ENCODE measurements at places on chromosomes 2 and 18. TPM values are rescaled to one million over a fixed set of nuclear protein-coding genes. Genes with fewer than 3 reads are reported as not detected.

- DNase-seq, result no peak
Measured at GRCh38 chr18:3648641-3649040, 198.7 kb downstream of the TGIF1 start.

DNA sequence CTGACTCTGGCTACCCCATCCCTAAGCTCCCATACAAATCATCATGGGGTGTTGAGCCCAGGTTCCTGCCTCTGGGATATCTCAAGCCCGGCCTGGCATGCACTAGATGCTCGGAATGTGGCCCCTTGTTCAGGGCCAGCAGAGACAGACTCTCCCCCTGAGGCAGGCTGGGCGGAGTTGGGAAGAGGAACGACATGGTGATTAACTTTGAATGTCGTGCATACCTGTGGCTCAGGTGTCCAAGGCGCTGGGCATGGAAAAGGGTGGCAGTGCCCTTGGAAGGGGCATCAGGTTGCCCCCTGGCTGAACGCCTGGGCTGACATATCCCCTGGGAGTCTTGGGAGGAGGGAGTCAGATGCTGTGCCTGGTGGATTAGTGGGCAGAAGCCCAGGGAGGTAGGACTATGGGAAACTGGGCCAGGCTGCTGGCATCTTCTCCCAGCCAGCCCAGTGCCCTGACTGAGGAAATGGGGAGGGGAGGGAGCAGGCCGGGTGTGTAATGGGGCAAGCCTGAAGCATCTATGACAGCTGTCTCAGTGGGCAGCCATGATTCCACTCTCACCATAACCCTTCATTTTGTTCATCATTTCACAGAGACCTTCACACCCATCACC, 57.8 kb upstream of the OTOF start:
- no peak for DNase-seq

- DNase-seq, result no peak
Measured at GRCh38 chr18:70370762-70371733, 82.2 kb downstream of the SOCS6 start.

DNA sequence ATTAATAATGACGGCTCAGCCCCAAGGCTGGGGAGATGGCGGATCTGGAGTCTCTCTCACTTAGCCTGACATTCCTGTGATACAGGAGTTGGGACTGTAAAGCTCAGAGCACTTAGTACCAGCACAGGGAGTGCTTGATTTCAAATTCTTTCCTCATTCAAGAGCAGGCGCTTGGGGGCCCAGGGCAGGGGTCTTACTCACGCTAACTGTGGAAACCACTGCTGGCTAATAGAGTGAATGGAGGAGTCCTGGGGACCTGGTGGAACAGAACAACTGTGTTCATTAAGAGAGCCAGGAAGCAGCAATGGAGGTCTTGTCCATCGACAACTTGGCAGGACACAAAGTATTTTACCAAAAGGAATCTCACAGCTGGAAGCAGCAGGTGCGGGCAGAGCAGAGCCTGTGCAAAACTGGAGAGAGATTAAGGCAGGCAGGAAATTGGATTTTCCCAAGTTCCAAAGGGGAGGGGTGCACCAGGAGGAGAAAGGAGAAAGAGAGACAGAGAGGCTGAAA, 358.9 kb downstream of the TNS1 start:
- no peak for DNase-seq

GRCh38 chr18:31487246-31488015, 10.5 kb upstream of the DSG2 start:
- no peak for DNase-seq

- DNase-seq, result no peak
Measured at GRCh38 chr2:206415618-206416243, 27.6 kb upstream of the ADAM23 start.

DNA sequence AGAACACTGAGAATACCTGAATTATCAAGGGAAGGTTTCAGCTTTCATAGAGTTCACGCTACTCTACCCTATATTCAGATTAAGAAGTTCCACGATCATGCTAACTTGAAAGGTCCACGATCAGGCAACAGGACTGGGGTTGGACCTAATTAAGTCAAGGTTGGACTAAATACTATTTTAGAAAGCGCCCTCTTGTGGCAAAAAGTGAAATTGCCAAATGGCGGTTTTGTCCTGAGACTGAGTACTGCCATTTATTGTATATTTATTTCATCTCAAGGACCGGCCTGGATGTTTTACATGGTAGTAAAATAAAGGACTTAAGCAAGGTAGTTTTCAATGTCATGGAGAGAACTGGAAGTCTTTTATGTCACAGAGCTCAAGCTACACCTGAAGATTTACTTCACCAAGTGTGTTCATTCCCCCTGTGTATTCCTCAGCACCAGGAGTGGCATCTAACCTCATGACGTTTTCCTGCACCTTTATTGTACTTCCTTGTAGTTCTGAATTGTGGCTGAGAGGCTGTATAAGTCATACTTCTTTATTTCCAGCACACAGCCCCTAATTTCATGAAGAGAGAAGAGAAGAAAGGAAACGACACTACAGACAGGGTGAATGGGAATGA, 56.8 kb downstream of the SRD5A2 start:
- peak; percentile 34 for DNase-seq

DNA sequence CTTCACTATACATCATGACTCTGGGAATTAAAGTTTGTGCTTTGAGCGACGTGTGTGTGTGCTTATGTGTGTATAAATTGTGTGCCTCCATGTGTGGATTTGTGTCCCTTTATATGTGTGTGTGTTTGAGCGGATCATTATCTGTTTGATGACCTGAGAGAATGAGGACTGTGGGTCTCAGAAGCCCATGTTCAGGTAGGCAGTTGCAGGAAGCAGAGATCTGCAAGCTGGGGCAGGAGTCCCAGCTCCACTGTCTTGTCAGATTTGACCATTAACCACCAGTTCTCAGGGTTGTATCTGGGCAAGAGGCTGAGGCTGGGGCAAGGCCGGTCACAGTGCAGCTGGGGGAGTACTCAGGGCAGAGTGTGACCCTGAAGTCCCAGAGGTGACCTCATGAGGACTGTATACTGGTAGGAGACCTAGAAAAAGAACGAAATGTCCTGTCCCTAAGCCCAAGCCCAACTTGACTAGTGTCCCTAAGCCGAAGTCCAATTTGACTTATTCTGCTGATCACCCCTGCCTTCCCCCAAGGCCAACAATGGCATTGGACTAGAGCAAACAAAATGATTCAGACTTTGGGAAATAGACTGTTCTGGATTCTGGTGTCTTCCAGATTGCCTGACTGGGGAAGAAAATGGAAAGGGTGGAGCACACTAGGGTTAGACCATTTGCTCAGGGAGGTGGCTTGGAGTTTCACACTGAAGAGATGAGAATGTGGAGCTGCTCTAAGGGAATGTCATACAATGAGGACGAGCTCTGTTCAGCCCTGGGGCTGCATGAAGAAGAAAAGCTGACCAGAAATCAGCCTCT, 28.1 kb downstream of the RHOB start:
- no peak for DNase-seq

GRCh38 chr2:9918275-9918674, 33.2 kb upstream of the GRHL1 start:
- no peak for DNase-seq

GRCh38 chr18:67218556-67218955, 298.0 kb downstream of the DSEL start:
- DNase-seq, result no peak

DNA sequence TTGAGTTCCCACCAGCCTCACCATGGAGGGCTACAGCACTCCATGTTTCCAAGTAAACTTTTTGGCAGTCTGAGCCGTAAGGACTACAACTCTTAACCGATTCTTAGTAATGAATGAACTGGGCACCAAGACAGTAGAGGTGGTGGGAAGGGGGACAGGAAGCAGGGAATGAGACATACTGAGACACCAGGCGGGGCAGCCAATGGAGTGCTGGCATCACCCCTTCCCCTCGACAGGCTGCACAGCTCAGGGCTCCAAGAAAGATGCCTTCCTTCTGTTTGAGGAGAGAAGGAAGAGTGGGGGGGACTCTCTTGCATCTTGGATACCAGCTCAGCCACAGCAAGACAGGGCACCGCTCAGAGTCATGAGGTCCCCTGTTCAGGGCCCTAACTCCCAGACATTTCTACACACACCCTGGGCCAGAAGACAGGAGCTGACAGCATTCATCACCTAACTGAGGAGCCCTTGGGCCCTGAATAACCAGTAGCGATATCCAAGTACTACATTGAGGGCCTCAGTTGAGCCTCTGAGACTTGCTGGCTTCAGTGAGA, 45.2 kb downstream of the USP34 start:
- DNase-seq, result no peak

- no peak for DNase-seq
Measured at GRCh38 chr2:234038076-234038802, 12.3 kb upstream of the SPP2 start.

GRCh38 chr2:151388011-151388410, 21.7 kb upstream of the RIF1 start:
- no peak for DNase-seq

DNA sequence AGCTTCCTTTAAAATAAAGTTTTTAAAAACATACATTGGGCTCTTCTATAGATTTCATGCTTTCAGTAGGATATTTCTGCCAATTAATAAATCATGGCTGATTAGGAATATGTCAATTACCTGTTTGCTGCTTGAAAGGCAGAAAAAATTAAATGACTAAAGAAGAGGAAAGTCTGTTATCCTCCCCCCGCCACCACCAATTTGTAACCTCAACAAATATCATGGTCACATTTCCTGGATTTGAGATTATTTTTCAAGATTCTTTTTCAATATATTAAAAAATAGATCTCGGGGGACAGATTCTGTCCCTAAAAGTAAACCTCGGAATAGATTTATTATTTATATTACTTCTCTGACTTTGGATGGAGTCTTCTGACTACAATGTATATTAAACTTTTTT, 125.9 kb downstream of the ARHGAP15 start:
- DNase-seq, result no peak

DNA sequence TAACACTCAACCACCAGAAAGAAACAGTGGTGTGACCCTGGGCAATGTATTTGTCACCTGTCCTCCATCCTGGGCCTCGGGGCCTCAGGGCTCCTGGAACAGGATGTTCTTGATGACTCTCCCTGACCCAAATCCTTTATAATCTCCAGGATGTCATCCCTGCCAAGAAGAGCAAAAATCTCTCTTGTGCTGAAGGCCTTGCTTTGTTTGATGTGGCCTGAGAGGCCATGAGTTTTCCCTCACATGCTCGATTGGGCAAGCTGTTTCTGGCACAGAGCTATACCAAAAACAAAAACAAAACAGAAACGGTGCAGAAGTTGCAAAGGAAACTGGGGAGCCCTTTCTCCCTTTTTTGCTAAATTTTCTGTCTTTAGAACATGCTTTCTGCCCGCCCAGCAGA, 35.7 kb upstream of the ST3GAL5 start:
- DNase-seq, result no peak

GRCh38 chr2:70748002-70748784, 19.8 kb downstream of the ADD2 start:
- DNase-seq, result no peak

GRCh38 chr2:197028633-197029032, 102.1 kb upstream of the PGAP1 start:
- DNase-seq, result no peak

DNA sequence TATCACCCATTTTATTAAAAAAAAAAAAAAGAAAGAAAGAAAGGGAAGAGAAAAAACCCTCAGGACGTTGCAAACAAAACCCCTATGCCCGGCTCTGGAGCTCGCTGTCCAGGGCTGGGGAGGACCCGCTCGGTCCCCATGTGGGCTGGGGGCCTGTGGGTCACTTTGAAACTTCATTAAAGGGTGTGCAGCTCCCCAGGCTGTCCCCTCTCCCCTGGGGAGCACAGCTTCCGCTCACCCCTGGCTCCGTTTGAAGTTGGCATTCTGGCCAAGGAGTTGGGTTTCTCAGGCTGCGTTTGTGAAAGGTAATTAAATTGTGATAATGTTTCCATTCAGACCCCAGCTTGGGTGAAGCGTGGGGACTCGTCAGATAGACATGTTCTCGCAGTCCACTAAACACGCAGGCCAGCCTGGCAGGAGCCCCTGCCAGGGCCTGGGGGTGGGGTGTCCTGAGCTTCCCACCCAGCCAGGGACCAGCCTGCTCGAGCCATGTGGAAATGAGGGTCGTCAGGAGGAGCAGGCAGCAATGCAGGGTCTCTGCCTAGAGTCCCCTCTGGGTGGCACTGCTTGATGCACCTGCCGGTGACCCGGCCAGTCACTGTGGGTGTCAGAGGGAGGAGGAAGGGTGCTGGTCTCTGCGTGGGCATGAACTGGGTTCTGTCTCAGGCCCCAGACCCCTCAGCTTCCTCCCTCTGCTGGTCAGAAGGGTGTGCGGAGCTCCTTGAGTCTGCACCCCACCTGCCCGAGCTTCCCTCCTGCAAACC, 166.2 kb downstream of the INHBB start:
- no peak for DNase-seq

DNA sequence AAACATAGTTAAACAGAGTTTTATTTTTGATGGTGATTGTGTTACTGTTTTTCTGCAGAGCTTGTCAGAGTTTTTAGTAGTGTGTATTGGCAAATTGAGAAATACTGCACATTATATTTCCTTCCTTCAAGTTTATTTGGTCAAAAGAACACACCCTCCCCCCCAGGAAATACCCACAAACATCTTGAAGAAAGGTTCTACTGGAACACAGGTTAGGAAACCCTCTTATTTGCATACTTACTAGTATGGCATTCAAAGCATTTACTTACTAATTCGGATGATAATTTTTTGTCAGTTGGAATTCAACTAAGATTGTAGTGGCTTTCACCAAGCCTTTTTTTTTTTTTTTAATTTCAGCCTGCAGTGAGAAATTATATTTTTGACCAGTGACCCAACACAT, 9.1 kb downstream of the CAB39 start:
- DNase-seq, result no peak

- DNase-seq, result no peak
Measured at GRCh38 chr18:55524353-55525073, 63.5 kb downstream of the TCF4 start.

- DNase-seq, result no peak
Measured at GRCh38 chr2:203871371-203871983, 3.9 kb downstream of the CTLA4 start.

DNA sequence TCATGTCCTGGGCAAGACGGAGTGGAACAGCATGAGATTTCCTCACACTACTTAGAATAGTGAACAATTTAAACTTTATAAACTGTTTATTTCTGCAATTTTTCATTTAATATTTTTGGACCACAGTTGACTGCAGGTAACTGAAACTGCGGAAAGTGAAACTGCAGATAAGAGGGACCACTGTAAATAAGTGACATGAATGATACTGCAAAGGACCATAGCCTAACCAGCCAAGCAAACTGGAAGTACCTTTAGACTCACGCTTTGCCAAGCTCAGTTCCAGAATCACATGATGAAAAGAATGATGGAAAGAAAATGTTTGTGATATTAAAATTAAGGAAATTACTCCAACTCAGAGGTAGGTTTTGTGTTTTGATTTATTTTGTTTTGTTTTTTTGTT, 94.6 kb upstream of the ITGA4 start:
- no peak for DNase-seq

The TUBB6 gene
- 1.6 TPM for total RNA-seq

The UGP2 gene
- 136 TPM for total RNA-seq

The SLC9A2 gene
- not detected for total RNA-seq

The SIX2 gene
- total RNA-seq, result not detected

The MAPK4 gene
- not detected for total RNA-seq

The ALPG gene
- not detected for total RNA-seq

The MRPL30 gene
- total RNA-seq, result 16.1 TPM

The TYW5 gene
- total RNA-seq, result 13.3 TPM

The CDCA7 gene
- 0.62 TPM for total RNA-seq

The IL36RN gene
- total RNA-seq, result not detected

The SGPP2 gene
- total RNA-seq, result 0.37 TPM

All from naive thymus-derived CD4-positive, alpha-beta T cell (primary cell).